Brain pericyte (primary cell): ENCODE measurements at places on chromosomes 16 and 17.

GRCh38 chr16:75292691-75293090 lies 41.3 kb upstream of the BCAR1 start:
- DNase-seq = no peak

- DNase-seq = no peak
These were observed 72.7 kb upstream of the GAS7 start for GRCh38 chr17:10271106-10271562.

DNA sequence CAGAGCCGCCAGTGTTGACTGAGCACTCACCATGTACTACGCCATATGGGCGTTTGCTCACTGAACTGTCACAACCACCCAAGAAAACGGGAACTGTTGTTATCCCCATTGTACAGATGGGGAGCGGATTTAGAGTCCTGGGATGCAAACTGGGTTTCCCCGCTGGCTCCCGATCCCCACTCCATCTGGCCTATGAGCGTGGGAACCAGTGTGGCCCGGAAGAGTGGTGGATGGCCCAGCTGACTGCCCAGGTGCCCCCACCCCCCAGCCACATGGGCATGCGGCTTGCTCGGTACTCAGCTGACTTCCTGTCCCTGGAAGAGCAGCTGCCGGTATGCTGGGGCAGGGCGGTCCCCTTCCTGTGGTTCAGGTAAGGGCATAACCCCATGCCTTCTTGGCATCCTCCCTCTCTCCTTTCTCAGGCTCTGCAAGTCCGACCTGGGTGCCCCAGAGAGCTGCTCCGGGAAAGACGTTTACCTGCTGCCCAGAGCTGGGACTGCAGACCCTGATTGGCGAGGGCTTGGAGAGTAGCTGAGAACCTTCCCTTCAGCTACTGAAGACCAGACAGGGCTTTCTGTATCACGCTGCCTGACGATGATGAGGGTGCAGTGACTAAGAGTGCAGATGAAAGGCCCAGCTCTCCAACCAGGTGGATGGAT lies 16.2 kb downstream of the SOCS3 start:
- DNase-seq = no peak

- no peak for DNase-seq
These were observed 184.4 kb downstream of the HAPSTR1 start for GRCh38 chr16:9275816-9276354.

GRCh38 chr17:73624496-73624988 lies 19.7 kb downstream of the SDK2 start:
- no peak for DNase-seq

GRCh38 chr16:48592839-48593429 lies 17.0 kb downstream of the N4BP1 start:
- no peak for DNase-seq

DNA sequence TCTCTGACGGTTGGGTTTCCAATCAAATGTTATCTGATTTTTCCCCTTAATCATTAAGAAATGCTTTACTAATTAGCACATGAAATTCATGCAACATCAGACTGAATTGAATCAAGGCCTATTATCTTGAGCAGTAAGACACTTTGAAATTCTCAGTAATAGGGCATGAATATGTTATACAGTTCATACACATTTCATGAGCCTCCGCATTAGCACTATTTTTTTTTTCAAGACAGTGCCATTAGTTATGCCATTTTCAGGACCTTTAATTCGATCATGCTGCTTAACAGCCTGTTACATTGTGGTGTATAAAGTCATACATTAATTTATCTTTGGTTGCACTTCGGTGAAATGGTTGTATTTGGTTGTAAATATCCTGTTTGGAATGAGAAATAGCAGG lies 862.6 kb upstream of the GOT2 start:
- DNase-seq = no peak

DNA sequence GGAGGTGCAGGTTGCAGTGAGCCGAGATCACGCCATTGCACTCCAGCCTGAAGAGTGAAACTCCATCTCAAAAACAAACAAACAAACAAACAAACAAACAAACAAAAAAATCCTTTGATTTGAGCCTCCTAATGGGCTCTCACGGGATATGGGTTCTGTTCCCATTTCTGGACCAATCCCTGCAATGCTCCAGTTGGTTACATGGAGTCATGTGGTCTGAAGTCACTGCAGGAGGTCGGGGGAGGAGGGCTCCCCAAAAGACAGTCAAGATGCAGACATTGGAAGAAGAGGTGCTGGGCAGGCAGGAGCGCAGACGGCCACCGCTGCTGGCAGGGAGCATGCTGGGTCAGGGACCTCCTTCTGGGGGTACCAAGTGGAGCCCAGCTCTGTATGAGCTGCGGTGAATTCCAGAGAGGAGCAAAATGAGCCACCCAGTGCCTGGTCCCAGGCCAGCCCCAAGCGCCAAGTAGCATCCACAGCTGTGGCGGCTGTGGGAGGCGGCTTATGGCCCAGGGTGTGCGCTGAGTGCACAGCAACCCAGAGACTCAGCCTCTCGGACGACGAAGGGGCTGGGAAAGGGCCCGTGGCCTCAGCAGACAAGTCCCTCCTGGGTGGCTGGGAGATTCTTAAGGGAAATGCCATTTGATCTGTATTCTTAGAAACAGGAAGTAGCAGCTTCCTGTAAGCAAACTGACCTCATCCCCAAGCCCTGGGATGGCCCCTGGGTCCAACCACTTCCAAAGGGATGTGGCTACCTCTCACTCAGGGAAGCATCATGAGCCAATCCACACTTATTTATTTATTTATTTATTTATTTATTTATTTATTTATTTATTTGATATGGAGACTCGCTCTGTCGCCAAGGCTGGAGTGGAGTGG lies 19.6 kb upstream of the ATP2A3 start:
- DNase-seq = no peak

DNA sequence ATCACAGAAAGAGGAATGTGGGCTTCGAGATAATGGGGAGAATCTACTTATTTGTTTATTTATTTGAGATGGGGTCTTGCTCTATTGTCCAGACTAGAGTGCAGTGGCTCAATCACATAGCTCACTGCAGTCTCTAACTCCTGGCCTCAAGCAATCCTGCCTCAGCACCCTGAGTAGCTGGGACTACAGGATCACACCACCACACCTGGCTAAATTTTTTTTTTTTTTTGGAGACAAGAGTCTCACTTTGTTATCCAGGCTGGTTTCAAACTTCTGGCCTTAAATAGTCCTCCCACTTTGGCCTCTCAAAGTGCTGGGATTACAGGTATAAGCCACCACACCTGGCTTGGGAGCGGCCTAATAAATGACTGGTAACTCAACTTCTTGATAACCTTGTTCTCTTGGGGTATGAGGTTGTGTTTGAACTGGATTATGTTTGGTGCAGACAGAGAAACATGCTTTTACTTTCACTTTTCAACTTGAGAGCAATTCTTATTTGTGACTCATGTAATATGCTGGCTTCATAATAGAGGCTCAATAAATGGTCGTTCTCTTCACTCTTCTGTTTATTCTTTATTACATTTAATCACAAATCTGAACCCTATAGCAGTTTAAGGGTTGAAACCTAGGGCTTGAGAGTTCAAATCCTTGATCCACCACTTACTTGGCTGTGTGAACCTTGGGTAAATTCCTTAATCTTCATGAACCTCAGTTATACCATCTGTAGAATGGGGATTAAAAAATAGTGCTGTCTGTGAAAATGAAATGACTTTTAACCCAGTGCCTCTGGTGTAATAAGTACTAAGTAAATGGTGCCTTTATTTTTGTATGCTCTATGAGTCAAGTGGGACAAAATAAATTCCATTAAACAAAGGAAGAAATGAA lies 129.1 kb upstream of the HS3ST2 start:
- no peak for DNase-seq
